ENCODE measurements at places on chromosomes 11 and 22. TPM values are rescaled to one million over a fixed set of nuclear protein-coding genes. Genes with fewer than 3 reads are reported as not detected.

- no peaks in the 10 kb centered on the region for H3K27me3 ChIP-seq
- H3K4me3 ChIP-seq, result no peak overlapping the region
- H3K36me3 ChIP-seq, result peaks cover 18% of the 10 kb centered on the region
Measured at GRCh38 chr11:116840746-116841296, 3.4 kb upstream of the APOA1 start.

DNA sequence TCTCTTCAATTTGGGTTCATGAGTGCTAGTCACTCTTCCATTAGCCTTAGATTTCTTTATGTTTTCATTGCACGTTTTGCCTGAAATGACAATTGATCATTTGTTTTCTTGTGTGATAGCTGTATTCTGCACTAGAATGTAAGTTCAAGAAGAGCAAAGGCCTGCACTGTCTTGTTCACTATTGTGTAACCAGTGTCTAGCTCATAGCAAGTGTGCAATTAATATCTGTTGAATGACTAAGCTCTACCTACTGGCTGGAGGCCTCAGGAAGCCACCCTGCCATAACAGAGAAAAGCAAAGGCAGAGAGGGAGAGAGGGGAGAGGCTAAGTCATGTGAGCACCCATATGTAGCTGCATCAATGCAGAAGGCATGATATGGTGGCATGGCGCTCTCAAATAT, 292.8 kb upstream of the SYN3 start:
- no peaks in the 10 kb centered on the region for H3K36me3 ChIP-seq
- no peak for DNase-seq
- no peak overlapping the region for H3K27ac ChIP-seq
- no peaks in the 10 kb centered on the region for H3K27me3 ChIP-seq
- no peaks in the 10 kb centered on the region for H3K4me1 ChIP-seq

DNA sequence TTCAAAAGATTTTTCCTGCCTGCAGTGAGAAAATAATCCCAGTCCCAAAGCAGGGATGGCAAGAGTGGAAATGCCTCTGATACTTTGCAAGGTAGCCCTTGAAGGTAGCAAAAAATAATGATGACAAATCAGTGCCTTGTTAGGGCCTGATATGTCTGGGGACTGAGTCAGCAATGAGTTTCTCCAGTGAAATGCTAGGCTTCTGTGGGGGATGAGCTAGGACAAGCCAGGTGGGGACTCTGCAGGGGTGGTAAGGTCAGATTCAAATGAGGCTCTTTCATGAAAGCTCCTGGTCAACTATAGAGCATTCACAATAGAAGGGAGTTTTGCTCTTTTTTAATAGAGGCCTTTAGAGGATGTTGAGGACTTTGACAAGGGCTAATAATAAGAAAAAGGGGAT, 77.7 kb downstream of the ME3 start:
- H3K4me3 ChIP-seq, result no peak overlapping the region
- H3K36me3 ChIP-seq, result peaks cover 3% of the 10 kb centered on the region
- DNase-seq, result no peak
- peaks cover 14% of the 10 kb centered on the region for H3K4me1 ChIP-seq

DNA sequence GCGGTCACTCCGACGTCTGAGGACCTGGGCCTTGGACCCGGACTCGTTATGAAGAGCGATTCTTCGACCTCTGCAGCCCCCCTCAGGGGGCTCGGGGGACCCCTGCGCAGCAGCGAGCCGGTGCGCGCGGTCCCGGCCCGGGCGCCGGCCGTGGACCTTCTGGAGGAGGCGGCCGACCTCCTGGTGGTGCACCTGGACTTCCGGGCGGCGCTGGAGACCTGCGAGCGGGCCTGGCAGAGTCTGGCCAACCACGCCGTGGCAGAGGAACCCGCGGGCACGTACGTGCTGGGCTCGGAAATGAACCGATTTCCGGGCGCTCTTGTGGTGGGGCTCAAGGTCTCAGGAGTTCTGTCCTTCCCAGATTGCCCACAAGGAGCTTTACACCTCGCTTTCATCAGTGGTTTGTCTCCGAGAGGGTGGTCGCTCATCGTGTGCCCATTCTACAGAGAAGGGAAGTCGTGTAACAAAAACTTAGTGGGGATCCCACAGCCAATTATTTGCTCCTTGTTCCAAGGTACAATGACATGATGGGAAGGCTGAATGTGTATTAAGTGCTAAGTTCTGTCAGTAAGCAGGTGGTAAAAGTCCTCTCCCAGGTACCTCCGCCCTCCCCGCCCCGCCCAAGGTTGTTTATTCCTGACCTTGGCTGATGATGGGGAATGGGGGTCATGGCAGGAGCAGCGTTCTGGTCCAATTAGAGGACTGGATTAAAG, 695 bp downstream of the PEX26 start:
- peaks cover 46% of the 10 kb centered on the region for H3K4me1 ChIP-seq
- DNase-seq, result peak; percentile 53
- peaks cover 48% of the 10 kb centered on the region for H3K36me3 ChIP-seq

DNA sequence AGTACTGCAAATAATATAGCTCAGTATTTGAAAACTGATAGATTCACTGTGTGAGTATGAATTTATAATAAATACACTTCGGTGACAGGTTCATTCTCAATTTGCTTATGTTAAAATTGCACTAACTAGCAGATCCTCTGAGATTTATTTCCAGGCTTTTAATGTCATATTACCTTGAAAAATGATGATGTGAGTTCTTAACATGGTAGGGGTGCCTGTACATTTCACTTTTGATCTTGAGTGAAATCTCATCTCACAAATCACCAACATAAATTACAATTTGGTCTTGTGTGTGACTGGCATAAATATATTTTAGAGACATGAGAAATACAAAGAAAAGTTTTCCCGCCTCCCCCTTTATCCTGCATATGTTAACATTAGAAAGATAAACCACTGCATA, 240.4 kb downstream of the DYNC2H1 start:
- no peaks in the 10 kb centered on the region for H3K4me1 ChIP-seq
- H3K36me3 ChIP-seq, result no peaks in the 10 kb centered on the region
- no peak for DNase-seq
- H3K27me3 ChIP-seq, result no peaks in the 10 kb centered on the region
- H3K27ac ChIP-seq, result no peak overlapping the region
- H3K4me3 ChIP-seq, result no peak overlapping the region

DNA sequence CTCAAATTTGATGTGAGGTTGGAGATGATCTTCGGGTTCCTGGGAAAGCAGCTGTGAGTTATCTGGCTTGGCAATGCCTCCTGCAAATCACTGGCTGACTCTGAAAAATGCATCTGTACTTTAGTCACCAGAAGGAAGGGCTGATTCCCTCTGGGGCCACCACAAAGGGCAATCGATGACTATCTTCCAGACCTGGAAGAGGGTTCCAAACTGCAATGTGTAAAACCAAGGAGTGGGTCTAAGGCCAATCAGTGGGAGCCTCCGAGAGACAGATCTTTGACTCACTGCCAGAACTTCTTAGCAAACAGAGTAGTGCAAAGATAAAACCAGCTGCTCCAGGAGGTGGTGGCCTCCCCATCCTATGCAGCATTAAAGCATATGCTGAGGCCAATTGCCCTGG, 29.1 kb upstream of the PAK1 start:
- H3K27me3 ChIP-seq, result peaks cover 13% of the 10 kb centered on the region
- H3K4me3 ChIP-seq, result no peak overlapping the region
- H3K4me1 ChIP-seq, result no peaks in the 10 kb centered on the region
- no peak for DNase-seq
- H3K36me3 ChIP-seq, result no peaks in the 10 kb centered on the region
- H3K27ac ChIP-seq, result no peak overlapping the region

DNA sequence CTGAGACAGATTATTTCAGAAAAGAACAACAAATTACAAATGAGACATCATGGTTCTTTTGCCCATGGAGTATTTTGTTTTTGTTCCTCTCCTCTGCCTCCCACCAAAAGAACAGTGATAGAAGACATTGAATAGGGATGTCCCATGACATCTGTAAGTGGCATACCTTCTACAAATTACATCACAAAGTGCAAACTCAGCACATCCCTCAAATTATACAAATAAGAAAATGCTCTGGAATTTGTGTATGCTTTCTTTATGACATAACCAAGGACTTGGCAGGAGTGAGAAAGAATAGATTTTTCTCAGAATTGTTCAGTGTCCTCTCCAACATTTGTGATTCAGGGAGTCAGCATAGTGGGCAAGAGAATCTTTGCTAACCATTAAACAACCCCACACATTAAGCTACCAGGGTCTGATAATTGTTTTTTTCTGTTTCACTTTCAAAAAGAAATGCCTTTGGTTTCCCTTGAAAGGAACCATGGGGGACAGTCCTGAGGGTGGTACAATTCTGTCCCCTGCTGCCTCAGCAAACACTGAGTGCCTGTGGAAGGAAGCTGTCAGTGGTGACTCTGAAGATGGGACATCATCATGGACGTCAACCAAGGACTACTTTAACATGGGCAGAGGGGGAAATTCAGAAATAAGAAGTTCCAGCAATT, 430.3 kb downstream of the AASDHPPT start:
- H3K4me1 ChIP-seq, result no peaks in the 10 kb centered on the region
- no peak overlapping the region for H3K4me3 ChIP-seq
- DNase-seq, result no peak

DNA sequence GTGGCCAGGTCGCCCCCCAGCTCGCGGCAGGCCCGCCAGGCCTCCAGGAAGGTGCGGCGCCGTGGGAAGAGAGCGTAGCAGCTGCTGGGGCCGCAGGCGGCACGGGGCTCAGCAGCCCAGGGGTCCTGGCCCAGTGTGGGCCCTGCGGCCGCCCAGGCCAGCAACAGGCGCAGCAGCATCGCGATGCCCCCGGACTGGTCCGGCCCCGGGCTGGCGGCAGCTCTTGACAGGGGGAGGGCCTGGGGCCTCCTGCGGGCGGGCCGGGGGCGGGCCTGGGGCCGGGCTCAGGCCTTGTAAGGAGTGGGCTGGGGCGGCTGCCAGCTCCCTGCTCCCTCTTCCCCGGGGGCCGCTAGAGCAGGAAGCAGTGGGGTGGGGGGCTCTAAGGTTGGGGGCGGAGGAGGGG, at the start of gene CD248:
Gene CD248 (minus strand): TSS at position 196 of the 403 bp plus-strand sequence. CDS start 17 bp downstream, at position 179.
- H3K27me3 ChIP-seq, result no peaks in the 10 kb centered on the region
- peak within 1 kb of the TSS; percentile 97 for H3K27ac ChIP-seq
- H3K4me3 ChIP-seq, result peak within 1 kb of the TSS; percentile 42

DNA sequence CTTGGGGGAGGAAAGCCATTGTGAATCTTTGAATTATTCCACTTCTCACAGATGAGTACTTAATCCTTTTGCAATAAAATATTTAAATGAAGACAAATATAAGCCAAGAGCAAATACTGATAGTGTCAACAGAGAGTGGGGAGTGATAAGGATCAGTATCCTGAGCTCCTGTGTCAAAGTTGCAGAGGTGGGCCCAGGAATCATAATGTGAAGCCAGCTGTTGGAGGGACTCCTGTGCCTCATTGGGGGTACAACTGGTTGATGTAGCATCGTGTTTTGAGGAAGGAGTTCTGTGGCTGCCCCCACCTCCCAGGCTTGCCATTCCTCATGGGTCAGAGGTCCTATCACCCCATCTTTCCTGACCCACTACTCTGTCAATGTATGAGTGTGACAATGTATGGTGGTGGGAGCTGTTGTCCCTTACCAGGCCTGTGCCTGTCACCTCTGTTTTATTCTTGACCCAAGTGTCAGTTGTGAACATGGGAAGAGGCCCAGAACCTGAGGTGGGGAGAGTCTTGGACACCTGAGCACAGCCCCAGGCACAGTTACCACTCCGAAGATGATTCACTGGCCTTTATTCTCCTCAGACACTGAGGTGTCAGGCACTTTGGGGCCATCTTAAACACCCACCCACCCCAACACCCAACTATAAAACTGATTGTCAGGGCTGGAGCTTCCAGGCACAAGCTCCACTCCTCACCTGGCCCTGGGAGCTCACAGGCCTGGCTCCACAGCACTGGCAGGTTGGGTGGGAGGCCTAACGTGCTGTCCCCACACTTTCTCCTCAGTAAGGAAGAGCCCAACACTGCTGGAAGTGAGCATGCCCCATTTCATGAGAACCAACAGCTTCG, 38.4 kb downstream of the KCNQ1OT1 start:
- peaks cover 23% of the 10 kb centered on the region for H3K36me3 ChIP-seq
- DNase-seq, result no peak
- H3K27me3 ChIP-seq, result no peaks in the 10 kb centered on the region
- H3K4me1 ChIP-seq, result no peaks in the 10 kb centered on the region

DNA sequence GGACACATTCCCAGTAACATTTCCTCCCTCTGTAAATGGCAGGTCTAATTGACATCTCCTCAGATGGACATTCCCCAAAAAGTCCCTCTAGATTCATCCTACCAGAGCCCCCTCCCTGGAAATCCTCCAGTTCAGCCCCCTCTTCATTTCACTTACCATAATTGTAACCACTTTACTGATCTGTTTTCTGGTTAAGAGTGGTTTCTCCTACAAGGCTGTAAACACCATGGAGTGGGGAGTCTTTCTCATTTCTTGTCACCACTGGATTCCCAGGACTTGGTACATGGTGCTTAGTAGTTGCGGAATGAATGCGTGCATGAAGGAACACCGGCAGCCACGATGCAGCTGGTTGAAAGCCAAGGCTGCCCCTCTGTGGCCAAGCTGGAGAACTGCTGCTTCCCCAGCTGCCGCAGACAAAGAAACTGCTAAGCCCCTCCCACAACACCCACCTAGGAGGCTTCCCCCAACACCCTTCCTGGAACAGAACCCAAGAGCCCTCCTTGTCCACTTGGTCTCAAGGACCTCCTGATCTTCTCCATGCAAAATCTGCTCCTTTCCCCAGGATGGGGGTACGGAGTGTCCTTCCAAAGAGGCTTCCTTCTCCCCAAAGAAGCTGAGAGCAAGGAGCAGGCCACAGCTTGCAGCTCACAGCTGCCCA, 18.6 kb upstream of the SCARF2 start:
- no peak overlapping the region for H3K4me3 ChIP-seq
- H3K4me1 ChIP-seq, result peaks cover 27% of the 10 kb centered on the region
- peaks cover 43% of the 10 kb centered on the region for H3K36me3 ChIP-seq
- peak; percentile 78 for DNase-seq
- no peaks in the 10 kb centered on the region for H3K27me3 ChIP-seq
- H3K27ac ChIP-seq, result no peak overlapping the region

DNA sequence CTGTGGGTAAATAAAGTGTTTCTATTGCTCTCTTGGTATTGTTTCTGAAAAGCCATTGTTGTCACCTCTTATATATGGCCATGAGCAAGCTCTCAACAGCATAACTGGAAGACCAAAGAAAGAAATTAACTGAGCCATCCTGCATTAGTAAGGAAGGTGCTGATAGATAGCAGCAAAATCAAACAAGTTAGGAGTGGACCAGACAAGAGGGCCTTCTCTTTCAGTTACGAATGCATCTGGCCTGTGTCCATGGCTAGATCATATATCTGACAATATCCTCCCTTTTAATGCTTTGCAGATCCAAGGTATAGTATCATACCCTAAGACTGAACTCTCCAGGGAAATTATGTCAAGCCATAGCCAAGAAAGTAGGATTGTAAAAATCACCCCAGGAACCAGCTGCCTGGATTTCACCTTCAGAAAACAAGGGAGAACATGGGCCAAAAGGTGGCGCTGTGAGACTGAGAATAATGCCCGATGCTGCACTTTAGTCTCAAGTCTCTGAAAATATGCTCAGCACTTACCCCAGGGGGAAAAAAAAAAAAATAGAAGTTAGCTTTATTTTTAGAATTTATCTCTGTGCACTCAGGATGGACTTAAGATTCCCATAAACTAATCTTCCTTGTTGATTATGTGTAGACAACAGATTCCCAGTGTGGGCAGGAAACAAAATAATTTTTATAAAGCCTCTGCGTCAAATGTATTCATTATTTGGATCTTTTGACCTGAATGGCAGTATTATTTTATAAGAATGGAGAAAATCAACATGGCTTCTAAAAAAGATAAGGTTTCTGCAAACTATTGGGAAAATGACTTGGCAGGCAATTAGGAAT, 415.1 kb downstream of the ETS1 start:
- H3K36me3 ChIP-seq, result no peaks in the 10 kb centered on the region
- peaks cover 6% of the 10 kb centered on the region for H3K4me1 ChIP-seq
- no peak overlapping the region for H3K27ac ChIP-seq

Gene LARGE2
- total RNA-seq, result 0.40 TPM

Gene LRRC74B
- total RNA-seq, result not detected

Gene TECTA
- total RNA-seq, result 0.25 TPM

Gene TCN2
- 0.32 TPM for total RNA-seq
